ENCODE measurements at places on chromosomes 12 and 14.

GRCh38 chr12:2672863-2673262 is 121.9 kb upstream of the FKBP4 start:
- DNase-seq, result no peak

DNA sequence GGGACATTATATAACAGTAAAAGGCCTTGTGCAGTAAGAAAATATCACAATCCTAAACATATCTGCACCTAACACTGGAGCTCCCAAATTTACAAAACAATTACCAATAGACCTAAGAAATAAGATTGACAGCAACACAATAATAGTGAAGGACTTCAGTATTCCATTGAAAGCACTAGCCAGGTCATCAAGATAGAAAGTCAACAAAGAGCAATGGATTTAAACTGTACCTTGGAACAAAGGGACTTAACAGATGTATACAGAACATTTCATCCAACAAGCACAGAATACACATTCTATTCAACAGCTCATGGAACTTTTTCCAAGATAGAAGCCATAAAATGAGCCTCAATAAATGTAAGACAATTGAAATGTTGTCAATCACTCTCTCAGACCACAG is 209.5 kb upstream of the ARHGAP5 start:
- no peak for DNase-seq

DNA sequence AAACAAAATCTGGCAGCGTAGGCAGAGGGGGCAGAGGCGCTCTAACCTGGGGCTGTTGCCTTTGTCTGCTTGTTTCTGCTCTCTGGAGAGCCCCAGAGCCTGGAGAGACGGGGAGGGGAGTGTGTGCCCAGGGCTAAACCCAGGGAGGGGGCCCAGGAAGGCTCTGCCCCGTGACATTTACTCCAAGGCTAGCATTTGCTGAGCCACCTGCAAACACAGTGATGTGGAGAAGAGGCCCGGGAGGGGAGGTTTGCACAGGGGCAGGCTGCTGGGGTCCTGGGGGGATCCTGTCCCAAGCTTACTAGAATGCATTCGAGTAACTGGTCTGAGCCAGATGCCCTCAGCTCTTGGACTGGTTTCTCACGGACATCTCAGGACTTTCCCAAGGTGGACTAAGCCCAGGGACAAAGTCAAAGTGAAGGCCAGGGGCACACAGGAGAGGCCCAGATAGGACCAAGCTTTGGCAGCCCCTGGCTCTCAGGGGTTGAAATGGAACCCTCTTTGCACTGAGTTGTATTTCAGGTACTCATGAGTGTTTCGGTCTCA is 12.0 kb downstream of the MEG3 start:
- no peak for DNase-seq

- no peak for DNase-seq
These were observed 82.4 kb downstream of the PIK3C2G start for GRCh38 chr12:18343708-18344107.

DNA sequence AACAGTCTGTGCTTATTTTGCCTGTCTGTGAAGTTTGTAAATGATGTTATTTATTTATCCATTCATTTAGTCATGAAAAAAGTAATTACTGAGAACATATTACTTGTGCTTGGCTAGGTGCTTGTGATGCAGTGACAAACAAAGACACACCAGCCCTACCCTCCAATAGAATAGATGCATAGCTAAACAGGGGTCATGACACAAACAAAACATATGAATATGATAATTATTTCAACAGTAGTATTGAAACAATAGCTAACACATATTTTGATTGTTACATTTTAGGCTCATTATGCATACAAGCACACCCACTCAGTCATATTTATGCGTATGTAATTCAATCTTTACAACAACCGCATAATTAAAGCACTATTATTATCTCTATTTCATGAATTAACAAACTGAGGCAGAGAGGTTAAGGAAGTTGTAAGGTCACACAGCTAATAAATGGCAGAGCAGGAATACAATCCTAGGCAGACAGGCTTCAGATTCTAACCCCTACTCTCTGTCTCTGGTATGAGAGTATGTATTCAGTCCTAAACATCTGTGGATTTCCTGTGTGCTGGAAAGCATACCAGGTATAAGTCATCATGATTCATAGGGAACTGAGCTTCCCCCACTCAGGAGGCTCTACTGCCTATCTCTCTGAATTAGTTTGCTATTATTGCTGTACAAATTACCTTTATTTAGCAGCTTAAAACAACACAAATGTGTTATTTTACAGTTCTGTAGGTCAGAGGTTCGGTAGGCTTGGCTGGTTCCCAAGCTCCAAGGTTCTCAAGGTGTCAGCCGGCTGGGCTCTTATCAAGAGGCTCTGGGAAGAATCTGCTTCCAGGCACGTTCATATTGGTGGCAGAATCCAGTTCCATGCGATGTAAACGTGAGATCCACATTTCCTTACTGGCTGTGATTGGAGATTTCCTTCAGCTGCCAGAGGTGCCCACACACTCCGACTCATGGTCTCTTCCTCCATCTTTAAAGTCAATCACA is 509.4 kb downstream of the GALC start:
- peak; percentile 0 for DNase-seq

DNA sequence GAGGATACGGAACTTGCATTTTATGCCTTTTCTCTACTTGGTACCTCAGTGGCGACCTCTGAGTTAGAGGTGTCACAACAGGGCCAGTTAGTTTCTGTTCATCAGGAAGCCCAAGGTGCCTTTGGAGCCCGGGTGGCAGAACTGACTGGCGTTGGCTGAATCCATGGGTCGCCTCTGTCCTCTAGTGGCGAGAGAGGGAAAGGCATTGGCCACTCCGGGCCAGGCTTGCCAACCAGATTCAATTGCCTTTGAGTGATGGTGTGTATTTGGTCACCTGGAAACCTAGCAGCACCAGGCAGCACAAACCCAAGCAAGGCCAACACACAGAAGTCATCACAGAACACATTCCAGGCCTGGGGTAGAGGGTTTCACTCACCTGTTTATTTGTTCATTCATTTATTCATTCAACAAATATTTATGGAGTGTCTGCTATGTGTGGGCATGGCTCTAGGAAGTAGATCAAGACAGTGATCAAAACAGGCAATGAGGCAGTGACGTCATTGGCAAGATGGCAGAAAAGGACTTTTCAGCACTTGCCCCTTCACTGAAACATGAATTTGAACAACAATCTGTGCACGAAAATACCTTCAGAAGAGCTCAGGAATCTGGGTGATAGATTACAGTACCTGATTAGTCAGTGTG is 40.5 kb upstream of the KCNA5 start:
- DNase-seq, result peak; percentile 69

DNA sequence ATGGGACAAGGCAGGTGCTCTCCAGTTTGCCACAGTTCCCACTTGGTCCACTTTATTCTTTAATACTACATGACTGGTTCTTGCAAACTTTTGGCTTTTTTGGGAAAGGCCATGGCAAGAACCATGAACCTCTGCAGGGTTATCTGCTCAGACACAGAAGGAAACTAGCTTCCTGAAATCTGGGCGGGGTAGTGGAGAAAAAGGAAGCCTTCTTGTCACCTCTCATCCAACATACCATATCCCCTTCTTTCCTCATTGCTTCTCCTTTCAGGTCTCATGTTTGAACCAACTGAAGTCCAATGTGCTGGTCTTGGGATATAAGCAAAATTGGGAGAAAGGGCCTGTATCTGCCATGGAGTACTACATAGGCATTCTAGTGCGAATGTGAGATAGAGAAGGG is 5.5 kb upstream of the KLHL33 start:
- DNase-seq, result no peak
